AG08395 (cell line): ENCODE measurements at places on chromosomes 4 and X.

DNA sequence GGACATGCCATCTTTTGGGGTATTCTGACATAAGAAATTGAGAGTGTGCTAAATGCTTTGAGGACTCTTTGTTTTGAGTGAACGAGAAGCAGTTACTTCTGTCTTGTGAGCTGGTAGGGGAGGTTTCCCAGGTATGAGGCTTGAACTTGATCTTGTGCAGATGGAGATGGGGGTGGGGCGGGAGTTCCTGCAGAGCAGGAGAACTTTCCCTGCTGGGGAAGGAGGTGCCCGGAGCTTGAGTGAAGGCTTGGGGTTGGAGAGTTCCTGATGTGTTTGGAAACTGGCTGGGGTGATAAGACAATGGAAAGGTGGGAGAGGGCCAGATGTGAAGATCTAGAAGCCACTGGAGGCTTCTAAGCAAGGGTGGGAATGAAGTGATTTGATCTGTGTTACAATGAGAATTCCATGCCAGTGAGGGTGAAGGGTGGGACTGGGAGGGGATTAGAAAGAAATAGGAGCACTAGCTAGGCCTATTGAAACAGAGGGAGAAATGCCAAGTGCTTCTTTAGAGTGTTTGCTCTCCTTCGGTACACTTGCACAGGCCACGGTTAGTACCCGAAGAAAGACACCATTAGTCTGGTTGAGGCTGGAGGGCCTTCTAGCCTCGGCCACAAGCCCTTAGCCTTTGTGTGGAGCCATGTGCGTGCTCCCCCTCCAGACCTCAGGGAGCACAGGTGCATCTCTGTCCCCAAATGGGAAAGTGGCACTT, 103.5 kb upstream of the STOX2 start:
- no peak for DNase-seq

GRCh38 chr4:25536564-25537320, 118.9 kb upstream of the SLC34A2 start:
- DNase-seq: no peak

DNA sequence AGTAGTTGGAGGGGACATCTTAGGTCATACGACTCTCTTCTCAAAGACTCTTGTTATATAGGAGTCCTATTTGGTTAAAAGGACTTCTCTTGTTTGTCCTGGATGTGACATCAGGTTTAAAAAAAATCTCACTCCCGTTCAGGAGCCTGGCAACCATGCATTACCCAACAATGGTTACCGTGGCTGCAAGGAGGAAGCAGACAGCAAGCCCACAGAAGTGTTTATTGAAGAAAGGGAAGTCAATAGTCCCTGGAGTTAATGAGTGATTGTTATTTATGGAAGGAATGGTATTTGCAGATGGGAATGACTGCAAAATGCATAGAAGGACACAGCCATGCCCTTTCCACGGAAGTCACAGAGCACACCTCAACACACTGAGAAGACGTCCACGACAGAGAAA, 75.9 kb upstream of the ENPP6 start:
- no peak for DNase-seq

DNA sequence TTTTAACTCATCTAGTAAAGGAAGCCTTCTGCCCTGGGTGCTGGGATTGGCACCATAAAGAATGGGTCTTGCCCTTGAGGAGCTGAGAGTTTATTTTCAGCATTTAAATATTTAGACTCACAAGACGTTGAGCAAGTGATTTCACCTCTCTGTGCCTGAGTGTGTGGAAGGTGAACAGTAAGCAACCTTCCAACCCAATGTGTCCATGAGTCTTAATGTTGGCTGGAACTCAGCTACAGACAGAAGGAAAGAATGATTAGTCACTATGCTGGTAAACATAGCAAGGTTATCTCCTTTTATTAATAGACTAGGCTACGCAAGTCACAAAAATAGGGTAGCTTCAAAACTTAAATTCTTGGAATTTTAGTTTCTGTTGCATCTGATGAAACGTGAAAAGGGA, 277.4 kb upstream of the GATB start:
- no peak for DNase-seq

GRCh38 chrX:72133851-72134546, 2.3 kb upstream of the RTL5 start:
- no peak for DNase-seq

GRCh38 chr4:154781983-154782293, 866 bp downstream of the RBM46 start:
- no peak for DNase-seq

DNA sequence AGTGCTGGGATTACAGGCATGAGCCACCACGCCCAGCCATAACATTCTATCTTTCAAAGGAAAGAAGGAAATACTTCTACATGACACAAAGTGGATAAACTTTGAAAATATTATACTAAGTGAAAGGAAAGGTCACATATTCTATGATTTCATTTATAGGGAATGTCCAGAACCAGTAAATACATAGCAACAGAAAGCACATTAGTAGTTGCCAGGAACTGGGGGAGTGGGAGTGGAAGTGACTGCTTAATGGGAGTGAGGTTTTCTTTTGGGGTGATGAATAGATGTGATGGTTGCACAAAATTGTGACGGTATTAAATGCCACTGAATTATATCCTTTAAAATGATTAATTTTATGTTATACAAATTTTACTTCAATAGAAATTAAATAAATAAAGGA, 95.7 kb upstream of the IL15 start:
- no peak for DNase-seq

DNA sequence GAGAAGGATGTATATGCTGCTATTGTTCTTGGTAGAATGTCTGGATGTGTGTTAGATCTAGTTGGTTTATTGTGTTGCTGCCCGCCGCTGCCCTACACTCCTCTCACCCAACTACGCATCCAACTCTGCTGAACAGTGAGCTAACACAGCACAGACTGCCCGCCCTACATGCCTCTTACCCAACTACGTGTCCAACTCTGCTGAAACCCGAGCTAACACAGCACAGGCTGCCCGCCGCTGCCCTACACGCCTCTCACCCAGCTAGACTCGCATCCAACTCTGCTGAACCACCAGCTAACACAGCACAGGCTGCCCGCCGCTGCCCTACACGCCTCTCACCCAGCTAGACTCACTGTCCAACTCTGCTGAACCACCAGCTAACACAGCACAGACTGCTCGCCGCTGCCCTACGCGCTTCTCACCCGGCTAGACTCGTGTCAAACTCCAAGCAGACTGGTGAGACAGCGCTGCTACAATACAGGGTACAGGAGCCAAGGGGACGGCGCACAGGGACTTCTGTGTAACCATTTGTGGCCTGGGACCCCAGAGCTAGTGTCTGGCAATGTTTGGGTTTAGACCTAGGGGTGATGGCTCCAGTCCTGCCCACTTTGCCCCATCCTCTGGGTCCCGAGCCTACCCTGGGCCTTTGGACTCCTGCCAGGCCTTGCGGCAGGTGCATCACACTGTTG, 11.6 kb upstream of the CTBP1 start:
- DNase-seq: no peak

- DNase-seq: no peak
Measured at GRCh38 chr4:105709081-105709450, 482 bp downstream of the GSTCD start.

DNA sequence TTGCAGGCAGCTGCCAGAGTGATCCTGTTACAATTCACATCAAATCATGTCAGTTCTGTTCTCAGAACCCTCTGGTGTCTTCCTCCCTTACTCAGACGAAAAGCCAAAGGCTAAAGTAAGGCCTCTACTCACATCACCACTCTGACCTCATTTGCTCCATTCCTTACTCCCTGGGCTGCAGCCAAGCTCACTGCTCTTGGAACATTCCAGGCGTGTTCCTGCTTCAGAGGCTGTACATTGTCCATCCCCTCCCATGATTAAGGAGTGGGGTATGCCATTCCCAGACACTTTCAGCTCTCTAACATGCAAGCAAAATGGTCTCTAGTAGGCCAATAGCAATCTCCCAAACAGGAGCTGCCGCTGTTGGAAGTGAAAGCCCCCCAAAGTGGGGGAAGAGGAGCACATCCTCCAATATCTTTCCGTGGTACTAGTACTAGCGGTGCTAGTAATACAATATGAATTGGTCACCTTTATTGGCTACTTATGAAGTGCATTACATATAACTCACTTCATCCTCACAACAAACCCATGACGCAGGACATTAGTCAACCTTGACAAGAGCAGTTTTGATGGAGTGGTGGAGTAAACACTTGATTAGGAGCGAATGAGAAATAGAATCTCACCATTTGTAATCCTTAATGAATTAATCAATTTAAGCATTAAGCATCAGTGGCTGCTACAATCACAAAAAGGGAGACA, 15.0 kb downstream of the GAB3 start:
- DNase-seq: peak; percentile 70

DNA sequence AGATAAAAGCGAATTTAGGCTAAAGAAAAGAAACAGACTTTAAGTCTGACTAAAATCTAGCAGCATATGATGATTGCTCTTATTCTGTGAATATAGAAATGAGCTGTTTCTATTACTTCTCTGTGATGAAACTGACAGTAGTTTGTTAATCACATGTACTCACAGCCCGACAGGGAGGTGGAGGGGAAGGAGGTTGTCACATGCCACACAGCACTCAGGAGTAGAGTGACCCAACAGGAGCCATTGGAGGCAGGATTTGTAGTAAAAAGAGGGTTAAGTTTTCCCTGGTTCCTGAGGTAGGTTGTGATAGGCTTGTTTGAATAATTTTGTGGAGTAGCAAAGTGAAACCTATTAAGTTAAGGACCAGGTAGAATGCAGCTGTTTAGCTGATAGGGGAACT, 495.9 kb downstream of the CENPC start:
- no peak for DNase-seq

GRCh38 chr4:59994118-59994517, 1206.0 kb upstream of the ADGRL3 start:
- no peak for DNase-seq

- no peak for DNase-seq
Measured at GRCh38 chr4:97252615-97253154, 890.6 kb downstream of the STPG2 start.

- peak; percentile 4 for DNase-seq
Measured at GRCh38 chrX:30153881-30154260, 61.5 kb upstream of the MAGEB2 start.

- peak; percentile 22 for DNase-seq
Measured at GRCh38 chr4:108172753-108173598, 4.2 kb upstream of the LEF1 start.

DNA sequence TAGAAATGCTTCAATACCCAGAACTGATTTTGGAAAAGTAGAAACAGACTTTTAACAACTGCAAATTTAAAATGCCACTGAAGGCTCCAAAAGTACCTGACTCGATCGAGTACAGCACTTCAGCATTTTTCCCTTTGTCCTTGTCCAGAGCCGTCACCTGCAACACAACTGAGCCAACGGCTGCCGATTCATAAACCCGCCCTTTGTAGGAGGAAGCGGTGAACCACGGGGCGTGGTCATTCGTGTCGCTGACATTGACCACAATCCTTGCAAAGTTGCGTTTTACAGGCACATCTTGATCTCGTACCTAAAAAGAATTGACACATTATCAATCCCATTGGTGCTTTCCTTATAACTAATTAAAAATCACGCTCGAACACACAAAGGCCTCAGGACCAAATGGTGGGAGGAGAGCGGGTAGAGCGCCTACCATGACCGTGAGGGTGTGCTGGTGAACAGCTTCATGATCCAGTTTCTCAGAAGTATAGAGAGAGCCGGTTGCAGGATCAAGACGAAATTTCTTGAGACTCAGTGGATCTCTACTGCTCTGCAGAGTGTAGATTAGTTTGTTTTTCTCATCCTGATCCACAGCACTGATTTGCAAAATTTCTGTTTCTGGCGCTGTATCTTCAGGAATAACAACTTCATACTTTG, 72.8 kb upstream of the MTNR1A start:
- DNase-seq: no peak

DNA sequence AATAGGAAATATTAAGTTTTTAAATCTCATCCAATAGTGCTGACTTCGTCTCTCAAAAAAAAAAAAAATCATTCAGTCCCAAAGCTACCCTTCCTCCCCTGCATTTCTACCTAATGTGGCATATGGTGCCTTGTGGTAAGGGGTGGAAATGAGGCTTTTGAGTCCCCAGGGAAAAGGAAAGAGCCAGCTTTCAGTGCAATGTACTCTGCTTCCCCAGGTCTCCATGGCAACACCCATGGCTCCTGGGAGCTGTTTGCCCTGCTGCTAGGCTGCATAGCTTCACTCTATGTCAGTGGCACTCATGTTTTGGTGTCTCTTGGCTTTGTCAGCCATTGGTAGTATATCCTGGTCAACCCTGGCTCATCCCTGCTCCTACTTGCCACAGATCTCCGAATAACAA, 175.9 kb downstream of the SLC39A8 start:
- no peak for DNase-seq

DNA sequence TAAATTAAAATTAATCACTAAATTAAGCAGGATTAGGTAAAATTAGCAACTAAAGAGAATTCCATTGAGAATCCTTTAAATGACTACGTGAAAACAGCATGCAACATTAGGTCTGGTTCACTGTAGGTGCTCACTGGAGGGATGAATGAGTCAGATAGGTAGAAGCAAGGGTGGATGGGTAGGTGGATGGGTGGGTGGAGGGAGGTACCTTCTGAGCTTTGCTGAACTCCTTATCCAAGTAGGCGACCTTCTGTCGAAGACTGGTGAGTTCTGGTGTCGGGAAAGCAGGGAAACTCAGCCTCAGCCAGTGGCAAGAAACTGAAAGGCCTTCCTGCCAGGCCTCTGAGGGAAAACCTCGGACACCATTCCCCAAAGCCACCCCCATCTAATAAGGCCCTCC, 3.0 kb downstream of the GRIPAP1 start:
- DNase-seq: no peak

DNA sequence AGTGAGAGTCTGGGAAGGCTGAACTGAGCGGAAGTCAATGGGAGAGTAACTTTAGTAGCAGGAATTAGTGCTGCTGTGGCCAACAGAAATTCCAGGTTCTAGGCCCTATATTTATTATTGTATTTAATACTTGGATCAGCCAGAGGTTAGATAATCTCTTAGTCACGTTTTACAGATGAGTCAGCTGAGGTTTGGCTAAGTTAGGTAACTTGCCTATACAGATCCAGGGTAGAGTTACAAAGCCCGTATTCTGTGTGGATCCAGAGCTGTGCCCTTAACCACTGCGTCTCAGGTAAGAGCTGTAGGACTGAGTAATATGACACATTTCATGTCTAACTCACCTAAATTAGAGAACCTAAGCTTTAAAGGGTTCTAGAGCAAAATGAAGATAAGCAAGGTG, 20.5 kb downstream of the PSMD10 start:
- DNase-seq: peak; percentile 9

DNA sequence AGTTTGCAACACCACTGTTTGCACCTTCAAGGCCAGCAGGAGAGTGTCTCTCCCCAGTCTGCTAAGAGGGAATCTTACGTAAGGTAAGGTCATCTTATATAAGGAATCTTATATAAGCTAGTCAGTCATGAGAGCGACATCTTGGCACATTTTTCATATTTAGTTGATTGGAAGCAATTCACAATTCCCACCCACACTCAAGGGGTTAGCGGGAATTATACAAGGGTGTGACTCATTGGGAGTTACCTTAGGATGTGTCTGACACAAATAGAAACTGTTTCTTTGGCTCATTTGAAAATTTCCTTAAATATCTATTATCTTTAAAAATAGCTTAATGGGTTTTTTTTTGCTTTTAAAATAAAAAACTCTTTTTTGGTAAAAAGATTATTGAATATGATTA, 62.1 kb upstream of the GRPR start:
- DNase-seq: no peak

- DNase-seq: no peak
Measured at GRCh38 chrX:23524467-23524866, 142.8 kb upstream of the PRDX4 start.
